ENCODE measurements at places on chromosomes 4 and X.

- no peak for DNase-seq
These were observed 21.5 kb downstream of the NELFA start for GRCh38 chr4:1987296-1987695.

DNA sequence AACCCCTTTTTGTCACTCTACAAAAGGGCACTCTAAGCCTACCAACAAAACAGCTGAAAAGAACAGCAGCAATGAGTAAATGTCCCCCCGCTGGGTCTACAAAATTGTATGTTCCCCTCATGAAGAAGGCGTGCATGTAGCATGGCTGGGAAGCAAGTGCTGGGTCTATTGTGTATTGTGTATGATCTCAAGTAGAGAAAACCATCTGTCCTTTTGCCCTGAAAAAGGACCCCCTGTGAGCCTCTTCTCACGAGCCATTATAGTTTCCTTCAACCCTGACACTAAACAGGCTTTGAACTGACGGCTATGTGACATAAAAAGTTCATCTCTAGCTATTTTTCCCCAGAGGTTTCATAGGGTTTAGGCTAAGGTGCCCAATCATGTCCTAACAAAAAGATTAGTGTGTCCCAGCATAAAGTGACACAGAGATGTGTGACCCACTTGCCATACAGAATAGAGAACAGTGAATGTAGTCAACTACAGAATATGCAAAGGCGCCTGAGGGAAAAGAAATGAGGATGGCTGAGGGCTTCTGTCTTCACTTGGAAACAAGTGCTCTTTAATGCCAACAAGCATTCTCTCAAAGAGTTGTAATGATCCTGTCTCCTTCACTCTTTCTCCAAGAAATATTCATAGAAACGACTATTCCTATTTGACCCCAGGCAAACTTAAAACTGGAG lies 27.3 kb downstream of the COL25A1 start:
- DNase-seq: no peak

DNA sequence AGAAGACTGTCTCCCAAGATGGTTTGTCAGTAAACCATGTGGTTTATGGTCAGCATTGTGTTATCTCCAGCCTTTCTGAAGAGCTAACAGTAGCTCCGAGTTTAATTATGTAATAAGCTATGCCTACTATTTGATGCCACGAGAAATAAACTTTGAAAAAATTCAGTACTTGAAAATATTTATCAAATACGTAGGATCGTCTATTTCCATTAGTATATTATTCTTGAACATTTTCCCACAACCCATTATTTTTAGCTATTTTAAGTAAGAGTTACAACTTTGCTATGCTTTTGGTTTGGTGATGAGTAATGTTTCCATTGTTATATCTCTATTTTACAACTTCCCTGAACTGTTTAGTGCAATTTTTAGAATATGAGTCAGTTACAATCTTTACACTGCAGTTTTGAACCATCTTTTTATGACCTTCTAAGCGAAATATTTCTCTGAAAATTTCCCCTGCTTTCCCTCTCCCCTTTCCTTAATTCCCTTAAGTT lies 44.5 kb upstream of the TRIM2 start:
- no peak for DNase-seq

- DNase-seq: no peak
These were observed 61.1 kb upstream of the ARSJ start for GRCh38 chr4:114040319-114041116.

GRCh38 chrX:101485212-101485949 lies at the start of gene ARMCX4:
TSS of gene ARMCX4 (plus strand) at chrX:101485456. CDS start at chrX:101488590, 3,134 bp downstream.
- DNase-seq: peak; percentile 85

DNA sequence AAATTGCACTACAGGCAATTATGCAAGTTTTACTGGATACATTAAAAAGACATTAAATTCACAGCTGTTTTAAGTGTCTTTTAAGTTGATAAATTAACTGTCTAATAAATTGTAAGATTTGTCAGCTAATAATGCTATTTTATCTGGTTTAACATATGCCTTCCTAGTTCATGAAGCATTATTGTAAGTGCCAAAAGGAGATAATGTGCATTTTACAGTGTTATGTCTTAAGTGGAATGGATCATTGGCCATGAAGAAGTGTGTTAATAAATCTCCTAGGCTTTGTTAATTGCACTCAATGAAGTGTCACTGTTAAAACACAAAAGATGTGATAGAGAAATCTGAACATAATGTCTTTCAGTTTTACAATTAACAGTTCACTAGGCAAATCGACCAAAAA lies 784.3 kb upstream of the POU3F4 start:
- no peak for DNase-seq

GRCh38 chrX:38606821-38607220 lies 45.5 kb downstream of the TSPAN7 start:
- DNase-seq: no peak

Data from femur (tissue), 1 donor.